ENCODE measurements at places on chromosomes 6 and 20. TPM values are rescaled to one million over a fixed set of nuclear protein-coding genes. Genes with fewer than 3 reads are reported as not detected.

ID1 gene
- 422 TPM for total RNA-seq

SSTR4 gene
- total RNA-seq: not detected

RCAN2 gene
- total RNA-seq: 7.1 TPM

RBBP8NL gene
- total RNA-seq: 1.9 TPM

KCNS1 gene
- total RNA-seq: 3.1 TPM

PRR18 gene
- total RNA-seq: 0.15 TPM

KCNK16 gene
- not detected for total RNA-seq

TRIM40 gene
- total RNA-seq: not detected

CGA gene
- not detected for total RNA-seq

PAK5 gene
- total RNA-seq: 0.20 TPM

ANGPT4 gene
- total RNA-seq: 0.39 TPM

POLR3F gene
- 6.0 TPM for total RNA-seq

CDSN gene
- not detected for total RNA-seq

MAFB gene
- total RNA-seq: 81.7 TPM

THBD gene
- 146 TPM for total RNA-seq

CNBD2 gene
- 4.2 TPM for total RNA-seq

TLDC2 gene
- not detected for total RNA-seq

SGK2 gene
- total RNA-seq: 1.9 TPM

TNFRSF6B gene
- 29.3 TPM for total RNA-seq

TDRD6 gene
- 0.26 TPM for total RNA-seq

FLRT3 gene
- 56.9 TPM for total RNA-seq

CNKSR3 gene
- 11.6 TPM for total RNA-seq

BCAS4 gene
- total RNA-seq: 2.3 TPM

ADGB gene
- 1.4 TPM for total RNA-seq

TNFRSF21 gene
- total RNA-seq: 23.0 TPM

LIME1 gene
- total RNA-seq: 13.6 TPM

HTR1E gene
- total RNA-seq: not detected

STX11 gene
- 54.5 TPM for total RNA-seq

SLC22A7 gene
- total RNA-seq: not detected

BPI gene
- 6.3 TPM for total RNA-seq

LY6G5C gene
- total RNA-seq: 4.4 TPM

MAP3K5 gene
- total RNA-seq: 44.0 TPM

SPINT4 gene
- not detected for total RNA-seq

MLIP gene
- total RNA-seq: 0.76 TPM

SLC22A16 gene
- total RNA-seq: 0.61 TPM

GPSM3 gene
- 20.1 TPM for total RNA-seq

SMAP1 gene
- total RNA-seq: 21.5 TPM

F13A1 gene
- total RNA-seq: 23.5 TPM

SLC17A2 gene
- total RNA-seq: not detected
